ENCODE measurements at places on chromosomes 5 and 9.

- no peak for DNase-seq
Measured at GRCh38 chr9:111610845-111611244, 11.4 kb upstream of the PTGR1 start.

DNA sequence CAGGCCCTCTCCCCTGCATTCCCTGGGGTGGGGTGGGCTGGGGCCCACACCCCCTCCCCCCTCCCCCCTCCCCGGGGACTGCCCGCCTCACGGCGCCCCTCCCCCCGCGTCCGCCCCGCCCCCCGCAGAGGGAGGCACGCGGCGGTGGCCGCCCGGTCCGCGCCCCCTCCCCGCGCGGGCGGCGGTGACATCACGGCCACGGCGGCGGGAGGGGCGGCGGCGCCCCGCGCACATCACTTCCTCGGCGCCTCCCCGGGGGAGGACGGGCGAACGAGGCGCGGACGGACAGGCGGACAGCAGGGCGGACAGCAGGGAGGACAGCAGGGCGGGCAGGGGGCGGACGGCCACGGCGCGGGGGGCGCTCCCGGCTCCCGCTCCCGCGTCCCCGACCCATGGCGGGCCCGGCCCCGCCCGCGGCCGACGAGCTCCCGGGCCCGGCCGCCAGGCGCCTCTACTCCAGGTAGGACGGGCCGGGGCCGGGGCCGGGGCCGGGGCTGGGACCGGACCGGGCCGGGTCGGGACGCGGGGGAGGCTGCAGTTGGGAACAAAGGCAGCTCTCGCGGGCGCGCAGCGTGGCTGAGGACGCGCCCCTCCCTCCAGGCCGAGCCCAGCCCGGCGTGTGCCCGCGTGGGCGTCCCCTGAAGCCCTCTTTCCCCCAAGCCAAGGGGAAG is at the start of gene GPSM1:
Gene GPSM1, plus strand, starts transcription at position 236 of the 671 bp plus-strand sequence. Its CDS starts 157 bp downstream, at position 393.
- DNase-seq, result peak; percentile 10

- DNase-seq, result no peak
Measured at GRCh38 chr5:32494827-32495226, 50.3 kb upstream of the ZFR start.

DNA sequence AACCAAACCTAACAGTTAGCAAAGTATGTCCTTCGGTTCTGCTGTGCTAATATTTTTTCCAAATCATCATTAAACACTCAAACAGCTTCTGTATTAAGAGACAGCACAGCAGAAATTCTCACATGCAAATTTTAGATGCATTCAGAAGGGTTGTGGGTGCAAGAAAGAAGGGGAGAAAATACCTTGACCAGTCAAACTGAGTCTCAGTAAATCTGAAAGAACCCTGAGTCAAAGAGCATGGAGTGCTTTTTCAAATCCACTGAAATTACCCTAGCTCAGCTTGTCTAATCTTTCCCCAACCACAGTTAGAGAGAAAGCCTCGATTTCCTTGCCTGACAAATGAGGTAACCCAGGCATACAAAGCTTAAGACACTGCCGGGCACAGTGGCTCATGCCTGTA is 55.1 kb downstream of the RETREG1 start:
- no peak for DNase-seq

- DNase-seq, result no peak
Measured at GRCh38 chr9:126393876-126394275, 67.2 kb downstream of the MVB12B start.
